ENCODE measurements at places on chromosomes 1 and 21. TPM values are rescaled to one million over a fixed set of nuclear protein-coding genes. Genes with fewer than 3 reads are reported as not detected.

Gene CD5L
- total RNA-seq = not detected

DNA sequence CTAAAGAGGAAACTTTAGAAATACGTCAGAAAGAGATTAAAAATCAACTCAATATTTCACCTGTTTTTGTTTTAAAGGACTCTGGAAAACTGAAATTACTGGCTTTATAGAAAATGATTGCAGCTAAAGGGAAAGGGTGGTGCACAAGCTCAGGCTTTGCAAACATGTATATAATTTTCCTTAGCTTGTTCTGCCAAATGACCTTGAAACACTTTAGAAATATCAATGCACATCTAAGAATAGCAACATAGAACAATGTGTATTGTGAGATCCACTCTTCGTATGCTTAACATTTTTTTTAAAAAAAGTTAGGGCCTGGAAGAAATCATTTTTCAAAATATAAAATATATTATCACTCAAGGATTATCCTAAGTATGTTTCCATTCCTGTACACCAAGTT is 143.9 kb downstream of the NTPCR start:
- H3K27me3 ChIP-seq = no peaks in the 10 kb centered on the region
- H3K4me1 ChIP-seq = peaks cover 8% of the 10 kb centered on the region
- H3K27ac ChIP-seq = no peak overlapping the region
- no peak for DNase-seq
- H3K36me3 ChIP-seq = no peaks in the 10 kb centered on the region
- H3K4me3 ChIP-seq = no peak overlapping the region

- no peak overlapping the region for H3K27ac ChIP-seq
- H3K4me3 ChIP-seq = no peak overlapping the region
- H3K27me3 ChIP-seq = no peaks in the 10 kb centered on the region
- H3K36me3 ChIP-seq = no peaks in the 10 kb centered on the region
- DNase-seq = no peak
Measured at GRCh38 chr1:168599641-168600040, 23.2 kb downstream of the XCL1 start.

DNA sequence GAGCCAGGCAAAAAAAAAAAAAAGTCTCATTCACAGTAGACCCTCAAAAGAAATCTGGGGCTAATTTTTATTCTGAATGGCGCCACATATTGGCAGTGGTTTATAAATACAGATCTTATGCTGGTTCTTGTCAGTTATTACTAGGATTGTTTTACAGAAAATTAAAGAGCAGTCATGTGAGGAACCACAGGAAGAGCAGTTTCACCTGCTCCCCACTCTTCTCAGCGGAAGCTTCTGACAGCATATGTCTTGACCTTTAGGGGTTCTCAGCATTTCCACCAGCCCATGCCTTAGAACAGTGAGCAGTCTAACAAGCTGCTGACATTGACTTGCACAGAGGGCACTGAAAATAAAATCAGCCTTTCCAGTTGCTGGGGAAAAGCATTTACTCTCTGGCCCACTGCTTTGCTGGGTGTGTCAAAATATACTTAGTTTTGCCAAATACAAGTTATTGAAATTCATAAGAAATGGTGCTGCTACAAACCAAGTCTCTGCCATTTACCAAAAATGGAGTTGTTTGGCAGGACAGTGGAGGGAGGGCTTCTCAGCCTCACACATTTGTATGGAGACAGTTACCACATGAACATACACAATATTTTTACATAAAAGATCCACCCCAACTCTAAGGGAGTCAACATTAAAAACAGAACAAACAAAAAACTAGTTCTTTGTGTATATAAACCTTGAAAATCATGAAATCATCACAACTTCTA is 144.2 kb downstream of the SYT2 start:
- DNase-seq = no peak
- no peaks in the 10 kb centered on the region for H3K4me1 ChIP-seq
- no peak overlapping the region for H3K4me3 ChIP-seq
- no peak overlapping the region for H3K27ac ChIP-seq
- H3K36me3 ChIP-seq = peaks cover 7% of the 10 kb centered on the region

DNA sequence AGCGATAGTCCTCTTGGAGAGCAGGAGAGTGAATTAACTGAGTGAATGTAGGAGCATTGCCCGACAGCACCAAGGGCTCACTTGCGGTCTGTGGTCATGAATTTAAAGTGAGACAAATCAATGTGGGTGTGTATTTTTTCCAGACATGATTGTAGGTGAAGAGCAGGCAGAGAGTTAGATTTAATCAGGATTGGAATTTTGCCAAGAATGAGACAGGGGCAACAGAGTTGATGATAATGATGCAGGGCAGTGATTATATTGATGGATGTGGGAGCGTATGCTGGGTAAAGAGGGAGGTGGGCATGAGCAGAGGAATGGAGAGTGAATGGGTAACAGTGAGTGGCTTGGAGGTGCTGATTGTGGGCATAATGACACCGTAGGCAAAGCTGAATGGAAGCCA is 20.0 kb upstream of the SYT6 start:
- peaks cover 22% of the 10 kb centered on the region for H3K27me3 ChIP-seq
- no peak overlapping the region for H3K27ac ChIP-seq
- no peaks in the 10 kb centered on the region for H3K4me1 ChIP-seq
- no peak overlapping the region for H3K4me3 ChIP-seq
- no peaks in the 10 kb centered on the region for H3K36me3 ChIP-seq

GRCh38 chr1:60874718-60875117 is 207.6 kb upstream of the NFIA start:
- peak; percentile 17 for DNase-seq
- H3K4me1 ChIP-seq = peaks cover 7% of the 10 kb centered on the region
- no peak overlapping the region for H3K27ac ChIP-seq

Gene IVL
- 1.9 TPM for total RNA-seq

Gene LUZP1
- 17.4 TPM for total RNA-seq

Gene NBPF15
- total RNA-seq = 47.7 TPM

DNA sequence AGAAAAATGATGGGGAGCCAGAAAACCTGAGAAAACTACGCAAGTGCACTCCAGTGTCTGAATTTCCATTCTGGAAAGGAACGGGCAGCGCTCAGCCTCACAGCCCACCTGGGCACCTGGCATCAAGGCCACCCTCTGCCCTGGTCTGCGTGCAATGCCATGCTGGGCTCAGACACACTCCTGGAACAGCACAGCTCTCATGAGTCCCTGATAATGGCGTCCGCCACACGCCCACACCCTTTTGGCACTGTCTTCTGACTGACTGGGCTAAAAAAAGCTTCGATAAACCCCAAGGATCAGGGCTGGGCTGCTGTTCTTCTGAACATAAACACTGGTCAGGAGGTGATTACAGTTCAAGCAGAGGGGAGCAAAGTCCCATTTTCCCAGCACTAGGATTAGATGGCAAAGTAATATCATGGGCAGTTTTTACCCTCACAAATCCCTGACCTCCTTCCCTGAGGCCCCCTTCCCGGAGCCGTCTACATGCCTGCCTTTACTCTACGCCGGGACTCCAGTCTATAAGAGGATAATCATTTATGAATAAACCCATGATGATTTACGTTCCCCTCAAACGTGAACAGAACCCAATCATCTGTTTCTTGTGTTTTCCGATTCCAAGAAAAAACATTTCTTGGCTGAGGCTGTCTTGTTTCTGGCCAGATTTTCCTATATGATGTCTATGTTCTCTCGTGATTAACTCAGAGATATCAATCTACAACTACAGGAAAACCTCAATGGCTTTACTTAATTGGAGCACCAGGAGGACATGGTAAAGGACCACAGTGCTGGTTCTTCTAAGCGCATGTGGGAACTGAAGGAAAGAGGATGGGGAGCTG is 22.6 kb downstream of the RCAN1 start:
- H3K4me3 ChIP-seq = no peak overlapping the region
- H3K4me1 ChIP-seq = no peaks in the 10 kb centered on the region
- no peak for DNase-seq
- H3K27ac ChIP-seq = no peak overlapping the region
- H3K27me3 ChIP-seq = no peaks in the 10 kb centered on the region

GRCh38 chr1:211630236-211631081 is 45.0 kb downstream of the NEK2 start:
- DNase-seq = no peak
- no peaks in the 10 kb centered on the region for H3K36me3 ChIP-seq
- no peak overlapping the region for H3K4me3 ChIP-seq
- H3K4me1 ChIP-seq = no peaks in the 10 kb centered on the region
- no peak overlapping the region for H3K27ac ChIP-seq

DNA sequence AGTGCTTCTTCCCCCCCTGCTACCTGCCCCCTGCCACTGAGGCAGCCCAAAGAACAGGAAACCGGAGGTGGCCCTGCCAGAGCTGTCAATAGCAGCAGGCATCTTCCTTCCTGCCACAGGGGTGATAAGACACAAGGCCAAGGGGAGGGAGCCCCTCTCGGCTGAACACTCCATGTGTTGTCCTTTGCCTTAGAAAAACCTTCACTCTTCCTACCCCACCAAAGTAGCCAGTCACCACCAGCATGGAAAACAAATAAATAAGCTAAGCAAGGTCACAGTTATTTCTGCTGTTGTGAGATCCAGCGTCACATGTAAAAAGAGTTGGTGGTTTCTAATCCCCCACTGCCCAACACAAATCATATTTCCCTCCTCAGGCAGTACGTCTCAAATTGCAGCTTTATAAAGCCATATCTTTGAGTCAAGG is 104.8 kb upstream of the DPT start:
- DNase-seq = no peak
- no peaks in the 10 kb centered on the region for H3K27me3 ChIP-seq
- peak overlapping the region; percentile 21 for H3K27ac ChIP-seq
- no peaks in the 10 kb centered on the region for H3K36me3 ChIP-seq

DNA sequence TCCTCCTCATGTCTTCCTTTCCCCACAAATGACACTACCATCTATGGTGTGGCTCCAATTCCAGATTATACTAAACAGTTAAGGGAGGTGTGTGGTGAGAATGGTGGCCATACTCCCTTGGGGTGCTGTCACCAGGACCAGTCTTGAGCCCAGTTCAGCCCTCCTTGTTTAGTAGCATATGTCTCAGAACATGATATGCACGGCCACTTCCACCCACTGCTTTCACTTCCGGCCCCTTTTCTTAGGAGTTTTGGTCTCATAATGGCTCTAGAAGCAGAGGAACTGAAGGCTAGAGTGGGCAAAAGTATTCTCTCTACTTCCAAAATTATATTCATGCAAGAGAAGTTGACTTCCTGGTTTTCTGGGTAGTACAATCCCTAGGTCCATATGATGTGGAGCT is 45.3 kb upstream of the CACNA1E start:
- no peak overlapping the region for H3K4me3 ChIP-seq
- peaks cover 45% of the 10 kb centered on the region for H3K27me3 ChIP-seq
- DNase-seq = no peak
- H3K27ac ChIP-seq = no peak overlapping the region
- peaks cover 8% of the 10 kb centered on the region for H3K4me1 ChIP-seq
- H3K36me3 ChIP-seq = no peaks in the 10 kb centered on the region

Gene AKNAD1
- total RNA-seq = not detected

GRCh38 chr1:26469558-26469957 is 2.7 kb upstream of the HMGN2 start:
- no peak overlapping the region for H3K4me3 ChIP-seq
- peaks cover 49% of the 10 kb centered on the region for H3K36me3 ChIP-seq
- no peak overlapping the region for H3K27ac ChIP-seq
- peaks cover 15% of the 10 kb centered on the region for H3K4me1 ChIP-seq

Gene UBE2Q1
- total RNA-seq = 96.7 TPM

DNA sequence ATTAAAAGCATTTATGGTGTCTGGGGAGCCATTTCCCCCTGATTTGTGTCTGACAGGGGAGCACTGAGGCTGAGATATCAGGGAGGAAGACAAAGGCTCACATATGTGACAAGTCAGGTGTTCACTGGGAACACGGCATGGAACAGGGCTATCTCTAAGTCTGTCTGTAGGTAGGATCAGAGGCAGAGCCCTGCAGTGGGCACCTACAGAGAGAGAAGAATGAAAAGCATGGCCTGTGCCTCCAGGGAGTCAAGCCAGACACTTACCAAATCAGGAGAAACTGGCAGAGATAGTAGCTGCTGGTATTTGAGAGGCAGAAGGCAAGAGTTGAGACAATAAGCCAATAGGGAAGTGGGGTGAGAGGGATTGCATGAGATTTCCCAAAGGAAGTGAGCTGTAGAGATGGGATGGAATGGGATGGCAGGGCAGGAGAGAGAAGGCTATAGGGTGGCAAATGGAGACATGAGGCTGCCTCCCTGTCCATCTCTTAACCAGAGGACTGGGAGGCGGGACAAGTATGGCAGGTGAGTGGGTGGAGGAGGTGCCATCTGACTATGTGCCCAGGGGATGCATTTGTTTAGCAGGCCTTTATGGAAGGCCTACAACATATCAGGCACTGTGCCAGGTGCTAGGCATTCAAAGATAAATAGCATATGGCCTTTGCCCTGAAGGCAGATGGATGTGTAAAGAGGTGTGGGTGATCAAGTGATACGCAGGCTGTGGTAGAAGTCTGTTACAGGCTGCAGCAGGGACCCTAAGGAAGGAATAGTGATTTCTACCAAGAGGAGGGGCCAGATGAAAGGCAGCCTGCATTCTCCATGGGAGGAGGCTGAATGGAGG is 136.2 kb upstream of the IPO9 start:
- H3K27ac ChIP-seq = no peak overlapping the region
- H3K27me3 ChIP-seq = peaks cover 16% of the 10 kb centered on the region
- no peak for DNase-seq
- no peaks in the 10 kb centered on the region for H3K4me1 ChIP-seq
- no peaks in the 10 kb centered on the region for H3K36me3 ChIP-seq
- H3K4me3 ChIP-seq = no peak overlapping the region

Gene KIF14
- total RNA-seq = 17.2 TPM

- H3K36me3 ChIP-seq = no peaks in the 10 kb centered on the region
- no peak overlapping the region for H3K27ac ChIP-seq
- no peaks in the 10 kb centered on the region for H3K4me1 ChIP-seq
- H3K27me3 ChIP-seq = peaks cover 92% of the 10 kb centered on the region
- no peak for DNase-seq
- H3K4me3 ChIP-seq = no peak overlapping the region
Measured at GRCh38 chr1:205832326-205832751, 17.6 kb downstream of the PM20D1 start.

- peaks cover 34% of the 10 kb centered on the region for H3K4me1 ChIP-seq
- H3K36me3 ChIP-seq = no peaks in the 10 kb centered on the region
- no peaks in the 10 kb centered on the region for H3K27me3 ChIP-seq
Measured at GRCh38 chr1:172340520-172340919, 80.0 kb upstream of the C1orf105 start.

Gene EPHA2
- total RNA-seq = 161 TPM

DNA sequence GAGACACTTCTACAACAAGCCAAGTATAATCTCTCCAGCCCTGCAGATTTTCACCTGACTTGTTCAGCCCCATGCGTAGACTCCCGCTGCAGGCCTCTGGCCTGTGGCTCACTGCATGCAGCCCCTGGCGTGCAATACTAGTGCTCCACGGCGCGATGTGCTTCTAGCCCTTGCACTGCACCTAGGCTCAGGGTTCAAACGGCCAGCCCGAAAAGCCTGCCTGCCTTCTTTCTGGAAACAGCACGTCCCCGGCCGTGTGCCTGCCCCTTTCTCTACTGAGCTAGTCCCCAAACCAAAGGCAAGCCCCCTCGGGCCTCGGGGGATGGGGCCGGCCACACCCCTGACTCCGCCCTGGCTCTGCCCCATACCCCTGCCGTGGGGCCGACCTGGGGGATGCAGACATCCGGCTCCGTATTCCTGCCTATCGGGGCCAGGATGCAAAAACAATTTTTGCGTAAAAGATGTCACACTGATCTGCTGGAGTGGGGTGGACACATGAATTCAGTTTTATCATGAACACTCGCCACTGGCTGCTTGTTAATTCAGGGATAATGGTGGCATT is 26.3 kb upstream of the TRAPPC10 start:
- no peak overlapping the region for H3K27ac ChIP-seq
- no peak for DNase-seq
- H3K4me3 ChIP-seq = no peak overlapping the region
- no peaks in the 10 kb centered on the region for H3K4me1 ChIP-seq
- no peaks in the 10 kb centered on the region for H3K27me3 ChIP-seq

GRCh38 chr1:119472080-119472818 is 34.8 kb upstream of the HSD3B1 start:
- H3K4me1 ChIP-seq = no peaks in the 10 kb centered on the region
- H3K27me3 ChIP-seq = peaks cover 69% of the 10 kb centered on the region
- H3K36me3 ChIP-seq = no peaks in the 10 kb centered on the region

Gene ATP6V1G3
- total RNA-seq = not detected

Gene KRTAP12-1
- total RNA-seq = not detected
